ENCODE measurements at places on chromosomes 2 and 18.

DNA sequence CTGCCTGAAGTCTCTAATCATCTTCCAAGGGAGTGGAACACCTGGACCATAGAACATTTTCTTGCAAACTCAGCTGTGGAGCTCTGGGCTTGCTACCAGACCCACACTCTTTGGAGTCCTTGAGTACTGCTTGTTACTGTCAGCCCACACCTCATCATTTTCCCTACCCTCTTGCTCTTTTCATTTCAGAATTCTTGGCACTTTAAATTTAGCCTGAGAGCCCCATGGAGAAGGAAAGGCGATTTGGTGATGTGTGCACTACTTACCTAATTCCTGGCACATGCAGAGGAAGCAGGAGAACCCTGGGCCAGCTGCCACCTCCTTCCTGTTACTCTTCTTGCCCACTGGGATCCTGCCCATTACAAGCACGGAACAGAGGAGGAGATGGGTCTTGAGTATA is 31.7 kb downstream of the TMEM178A start:
- no peak for DNase-seq

GRCh38 chr2:36707050-36707449 is 10.5 kb downstream of the VIT start:
- DNase-seq, result no peak

DNA sequence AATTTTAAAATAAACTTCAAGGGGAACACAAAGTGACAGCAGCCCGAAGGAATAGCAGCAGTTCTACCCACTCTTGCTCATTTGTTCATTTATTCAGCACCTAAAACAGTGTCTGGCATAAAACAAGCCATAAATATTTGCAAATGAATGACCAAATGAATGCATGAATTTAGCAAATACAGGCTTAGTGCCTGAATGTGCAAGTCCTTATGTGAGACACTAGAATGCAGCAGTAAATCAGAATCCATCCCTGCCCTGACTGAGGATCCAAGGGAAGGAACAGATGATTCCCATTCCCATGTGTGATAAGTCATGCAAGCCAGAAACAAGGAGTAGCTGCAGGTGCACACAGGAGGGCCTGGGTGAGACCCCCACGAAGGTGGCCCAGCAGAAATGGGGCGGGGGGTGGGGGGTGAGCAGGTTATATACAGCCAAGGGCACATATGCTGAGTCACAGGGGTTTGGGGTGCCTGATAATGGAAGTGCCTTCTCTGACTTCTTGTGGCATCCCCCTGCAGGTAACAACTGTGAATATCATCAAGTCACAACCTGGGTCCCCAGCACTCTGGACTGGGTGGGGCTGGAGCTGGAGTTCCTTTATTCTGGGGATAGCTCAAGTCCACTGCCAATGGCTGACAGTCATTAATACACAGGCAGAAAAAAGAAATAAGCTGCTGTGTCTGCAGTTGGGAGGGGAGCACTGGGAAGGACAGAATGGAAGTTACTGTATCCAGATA is 311.9 kb downstream of the TXNL1 start:
- no peak for DNase-seq

- peak; percentile 3 for DNase-seq
These were observed 30.9 kb downstream of the MREG start for GRCh38 chr2:215982465-215982875.

DNA sequence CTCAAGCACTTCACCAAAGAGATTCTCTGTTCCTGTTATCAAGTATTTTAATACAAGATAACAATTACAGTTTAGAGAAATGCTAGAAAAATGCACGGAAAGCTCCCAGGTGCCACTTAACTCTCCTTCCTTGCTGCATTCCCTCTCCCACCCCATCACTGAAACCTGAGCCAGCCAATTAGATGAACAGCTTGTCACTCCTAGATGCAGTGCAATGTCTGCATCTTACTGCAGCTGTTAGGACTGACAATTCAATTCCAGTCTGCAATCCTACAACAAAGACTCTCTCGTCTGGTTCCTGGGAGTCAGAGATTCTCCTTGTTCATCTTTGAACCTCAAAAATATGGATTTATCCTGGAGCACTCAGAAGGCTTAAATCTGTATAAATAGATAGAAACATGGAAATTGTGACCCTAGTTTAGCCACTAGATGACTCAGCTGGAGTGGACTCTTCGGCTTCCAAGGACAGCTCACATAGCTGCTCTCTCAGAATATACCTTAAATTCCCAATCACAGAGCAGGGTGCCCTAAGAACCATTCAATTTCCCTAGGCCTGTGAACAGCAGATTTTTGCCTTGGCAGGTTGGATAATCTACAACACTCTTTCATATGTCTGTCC is 311.1 kb downstream of the NRXN1 start:
- no peak for DNase-seq

DNA sequence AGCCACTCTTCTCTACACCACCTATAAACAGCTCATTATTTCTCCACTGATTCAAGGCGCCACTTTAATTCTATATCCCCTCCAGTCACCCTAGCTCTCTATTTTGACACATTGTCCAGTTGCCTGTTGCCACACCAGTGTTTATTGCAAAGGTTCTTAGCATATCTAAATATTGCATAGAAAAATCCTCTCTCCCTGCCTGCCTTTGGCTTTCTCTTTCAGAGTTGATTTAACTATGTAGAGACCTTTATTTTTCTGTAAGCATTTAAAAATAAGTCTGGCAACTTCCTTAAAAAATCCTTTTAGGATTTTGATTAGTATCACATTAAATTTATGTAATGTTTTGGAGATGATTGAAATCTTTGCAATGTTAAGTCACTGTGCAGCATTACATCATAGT is 47.9 kb upstream of the B3GNT7 start:
- DNase-seq, result no peak
